ENCODE measurements at places on chromosomes 7 and 10.

- no peak for DNase-seq
Observed at GRCh38 chr10:120132811-120133210, 240.3 kb downstream of the SEC23IP start.

DNA sequence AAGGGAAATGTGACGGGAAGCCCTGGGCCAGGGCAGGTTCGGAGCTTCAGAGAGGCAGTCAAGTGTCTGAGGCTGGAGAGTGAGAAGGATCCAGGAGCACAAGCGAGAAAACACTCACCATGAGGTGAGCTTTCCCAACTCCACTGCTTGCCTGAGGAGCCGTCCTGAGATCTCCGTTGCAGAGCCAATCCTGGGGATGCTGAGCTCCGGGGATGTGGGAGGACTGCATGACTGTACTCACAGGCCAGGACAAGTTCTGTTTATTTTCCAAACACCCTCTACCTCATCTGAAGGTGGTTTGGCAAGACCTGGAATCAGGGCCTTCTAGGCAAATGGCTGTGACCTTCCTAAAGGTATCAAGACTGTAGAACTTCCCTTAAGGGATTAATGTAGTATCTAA is 38.7 kb downstream of the GLI3 start:
- DNase-seq, result no peak

- DNase-seq, result no peak
Observed at GRCh38 chr7:116290740-116291139, 80.4 kb downstream of the TES start.

GRCh38 chr7:15848362-15848761 is 161.9 kb upstream of the MEOX2 start:
- no peak for DNase-seq

- DNase-seq, result no peak
Observed at GRCh38 chr10:6751363-6751762, 171.3 kb upstream of the PRKCQ start.

GRCh38 chr7:24907311-24907886 is 72.6 kb downstream of the OSBPL3 start:
- DNase-seq, result no peak

DNA sequence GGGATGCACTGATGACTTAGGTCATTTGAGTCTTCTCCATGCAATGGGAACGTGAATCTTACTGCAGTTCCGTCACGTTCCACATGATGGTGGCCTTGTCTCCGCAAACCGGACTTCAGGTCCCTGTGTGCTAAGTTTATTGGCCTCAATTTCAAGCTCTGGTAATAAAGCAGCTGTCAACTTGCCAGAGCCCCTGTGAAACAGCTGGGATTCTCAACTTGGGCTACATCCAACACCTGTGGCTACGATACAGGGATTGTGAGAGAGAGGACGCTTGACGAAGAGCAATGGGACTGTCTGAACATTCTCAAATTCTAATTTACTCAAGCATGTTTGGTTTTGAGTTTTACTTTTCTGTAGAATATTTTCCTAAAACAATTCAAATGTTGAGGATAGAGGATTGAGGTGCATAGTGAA is 174.2 kb downstream of the PTN start:
- DNase-seq, result peak; percentile 14

- DNase-seq, result no peak
Observed at GRCh38 chr7:28067171-28067570, 113.4 kb downstream of the JAZF1 start.

DNA sequence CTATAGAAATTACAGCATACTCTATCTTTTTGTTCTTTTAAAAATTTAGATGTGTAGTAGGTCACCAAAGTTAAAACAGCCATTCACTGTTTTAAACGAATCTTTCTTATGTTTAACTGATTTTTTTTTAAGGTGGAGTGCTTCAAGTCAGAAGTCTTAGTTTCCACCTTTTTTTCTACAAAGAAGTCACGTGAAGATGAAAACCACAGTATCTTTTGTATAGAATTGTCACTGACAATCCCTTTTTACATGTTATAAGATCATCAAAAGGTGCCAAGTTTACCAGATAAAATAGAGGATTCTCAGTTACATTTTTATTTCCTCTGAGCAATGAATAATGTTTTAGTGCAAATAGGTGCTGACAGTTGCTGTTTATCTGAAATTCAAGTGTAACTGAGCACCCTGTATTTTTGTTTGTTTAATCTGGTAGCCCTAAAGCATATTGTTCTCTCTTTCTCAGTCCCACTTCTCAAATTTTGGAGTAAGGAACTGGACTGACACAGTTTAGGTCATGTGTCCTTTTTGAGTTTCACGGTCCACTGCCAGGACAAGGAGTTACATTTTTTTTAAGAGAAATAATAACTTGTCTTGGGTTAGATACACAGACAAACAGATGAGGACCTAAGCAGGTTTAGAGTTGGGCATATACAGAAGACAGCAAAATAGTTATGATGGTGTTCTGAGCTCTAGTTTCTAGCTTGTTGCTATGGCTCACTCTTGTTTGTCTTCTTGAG is 233.2 kb upstream of the MBL2 start:
- DNase-seq, result no peak

DNA sequence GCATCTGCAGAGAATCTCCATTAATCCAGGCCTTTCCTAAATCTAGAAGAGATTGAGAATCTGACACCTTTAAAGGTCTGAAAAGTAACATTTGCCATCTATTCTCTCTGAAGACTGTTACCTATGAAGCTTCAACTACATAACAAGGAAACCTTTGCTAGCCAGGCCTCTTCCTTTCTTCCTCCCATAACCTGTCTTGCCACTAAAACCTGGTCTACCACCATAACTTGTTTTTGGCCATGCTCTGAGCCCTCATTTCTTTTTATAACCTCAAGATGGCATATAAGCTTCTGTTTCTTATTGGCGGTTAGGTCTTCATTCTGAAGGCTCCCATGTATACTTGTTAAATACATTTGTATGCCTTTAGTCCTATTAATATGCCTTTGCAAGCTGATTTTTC is 348.4 kb upstream of the MEOX2 start:
- DNase-seq, result no peak

GRCh38 chr7:38311329-38311937 is 38.0 kb upstream of the TARP start:
- no peak for DNase-seq

DNA sequence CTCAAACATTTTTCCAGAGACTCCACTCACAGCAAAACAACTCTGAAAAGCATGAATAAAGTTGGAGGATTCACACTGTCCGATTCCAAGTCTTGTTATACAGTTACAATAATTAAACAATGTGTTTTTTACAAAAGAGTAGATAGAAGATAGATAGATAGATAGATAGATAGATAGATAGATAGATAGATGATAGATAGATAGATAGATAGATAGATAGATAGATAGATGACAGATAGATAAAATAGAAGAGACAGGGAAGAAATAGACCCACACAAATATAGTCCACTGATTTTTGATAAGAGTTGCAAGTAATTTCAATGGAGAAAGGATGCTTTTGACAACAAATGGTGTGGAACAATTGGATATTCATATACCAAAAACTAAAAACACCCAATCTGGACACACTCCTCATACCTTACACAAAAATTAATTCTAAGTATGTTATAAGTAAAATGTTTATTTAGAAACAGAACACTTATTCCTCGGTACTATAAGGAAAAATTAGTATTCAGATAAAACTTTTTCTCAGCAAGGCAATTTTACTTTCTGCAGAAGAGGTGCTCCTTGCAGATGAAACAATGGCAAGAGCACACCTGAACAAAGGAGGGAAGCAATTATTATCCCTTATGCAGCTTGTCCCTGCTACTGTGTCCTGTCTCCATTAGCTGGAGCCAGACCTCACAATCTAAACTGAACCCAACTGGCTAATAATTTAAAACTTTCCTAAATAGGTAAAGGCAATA is 5.7 kb upstream of the TAS2R39 start:
- DNase-seq, result no peak

DNA sequence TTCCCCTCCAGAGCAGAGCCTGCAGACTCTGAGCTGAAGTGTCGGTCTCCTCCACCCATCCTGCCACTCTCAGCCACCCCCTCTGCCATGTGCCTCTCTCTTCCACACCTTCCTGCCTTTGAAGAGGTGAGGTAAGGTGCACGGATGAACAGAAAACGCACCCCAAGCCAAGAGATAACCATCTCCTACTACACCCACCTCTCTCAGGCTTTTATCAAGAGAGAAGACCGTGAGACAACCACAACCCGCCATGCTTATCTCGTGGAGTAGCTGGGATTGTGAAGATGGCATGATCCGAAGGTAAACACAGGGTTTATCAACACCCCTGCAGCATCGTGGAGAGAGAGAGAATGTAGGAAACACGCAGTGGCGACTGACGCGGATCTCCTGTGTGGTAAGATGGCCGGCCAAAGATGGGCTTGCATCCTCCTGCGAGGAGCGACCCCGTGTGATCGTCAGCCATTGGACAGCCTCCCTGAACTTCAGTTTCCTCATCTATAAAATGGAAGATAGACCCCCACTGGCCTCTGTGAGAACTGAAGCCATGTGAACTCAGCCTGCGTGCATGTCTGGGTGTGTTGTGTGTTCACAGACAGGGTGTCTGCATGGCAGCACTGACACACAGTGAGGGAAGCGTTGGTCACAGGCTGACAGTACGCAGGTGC is 219.0 kb downstream of the DIP2C start:
- DNase-seq, result no peak

- no peak for DNase-seq
Observed at GRCh38 chr7:158541346-158542010, 46.1 kb downstream of the PTPRN2 start.

GRCh38 chr7:17732083-17732482 is 208.2 kb downstream of the SNX13 start:
- DNase-seq, result no peak

GRCh38 chr10:90417029-90417428 is 440.8 kb downstream of the HTR7 start:
- DNase-seq, result no peak

- DNase-seq, result no peak
Observed at GRCh38 chr10:125859128-125859817, 21.8 kb downstream of the DHX32 start.

DNA sequence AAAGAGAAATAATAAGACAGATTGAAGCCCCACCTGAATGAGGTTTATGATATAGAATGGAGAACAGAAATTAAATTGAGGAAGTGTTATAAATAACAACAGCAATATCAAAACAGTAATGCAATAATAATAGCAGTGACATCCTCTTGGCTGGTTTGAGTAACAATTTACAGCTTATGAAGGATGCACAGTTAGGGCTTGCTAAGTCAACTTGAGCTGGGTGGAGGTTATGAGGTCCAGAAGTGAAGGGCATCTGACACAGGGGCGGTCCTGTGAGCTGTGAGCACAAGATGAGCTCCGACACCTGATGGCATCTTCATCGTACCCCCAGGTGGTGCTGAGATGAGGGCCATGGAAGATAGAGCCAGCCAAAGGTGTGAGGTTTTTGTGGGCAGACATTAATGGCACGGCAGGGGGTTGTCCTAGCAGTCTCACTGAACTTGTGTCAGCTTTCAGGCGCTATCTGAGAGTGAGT is 30.5 kb downstream of the ARHGAP22 start:
- DNase-seq, result no peak

GRCh38 chr7:81299711-81300110 is 380.9 kb upstream of the SEMA3C start:
- DNase-seq, result no peak

DNA sequence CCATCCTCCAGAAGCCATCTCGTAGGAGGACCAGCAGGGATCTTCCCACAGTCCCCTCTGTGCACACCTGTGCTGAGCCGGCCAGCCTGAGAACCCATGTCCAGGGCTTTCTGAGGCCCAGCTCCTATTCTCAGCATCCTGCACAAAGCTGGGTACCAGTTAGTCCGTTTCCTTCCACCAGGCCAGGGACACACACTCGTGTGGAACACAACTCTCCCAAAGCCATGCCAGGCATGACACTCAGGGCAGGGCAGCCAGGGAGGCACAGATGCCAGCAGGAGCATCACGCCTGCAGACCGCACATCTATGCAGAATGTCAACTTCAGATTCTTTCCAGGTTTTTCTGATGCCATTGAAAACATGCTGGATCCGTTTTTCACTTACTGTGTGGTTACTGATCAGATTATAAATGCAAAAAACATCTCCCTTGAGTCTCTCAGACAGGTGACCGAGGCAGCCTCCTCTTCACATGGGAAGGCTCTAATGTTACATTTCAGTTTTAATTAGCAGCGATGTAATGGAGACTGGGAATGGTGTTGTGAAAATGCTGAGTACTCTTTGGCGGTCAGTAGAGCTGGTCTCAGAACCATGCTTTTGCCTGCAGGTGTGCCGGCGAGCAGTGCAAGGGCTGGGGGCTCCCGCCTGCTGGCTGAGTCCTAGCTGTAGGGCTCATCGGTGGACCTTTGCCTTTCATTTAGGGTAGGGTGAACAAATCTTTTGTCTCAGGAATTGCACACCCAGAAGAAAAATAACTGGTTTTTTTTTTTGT is 3.3 kb upstream of the SUN1 start:
- DNase-seq, result no peak

DNA sequence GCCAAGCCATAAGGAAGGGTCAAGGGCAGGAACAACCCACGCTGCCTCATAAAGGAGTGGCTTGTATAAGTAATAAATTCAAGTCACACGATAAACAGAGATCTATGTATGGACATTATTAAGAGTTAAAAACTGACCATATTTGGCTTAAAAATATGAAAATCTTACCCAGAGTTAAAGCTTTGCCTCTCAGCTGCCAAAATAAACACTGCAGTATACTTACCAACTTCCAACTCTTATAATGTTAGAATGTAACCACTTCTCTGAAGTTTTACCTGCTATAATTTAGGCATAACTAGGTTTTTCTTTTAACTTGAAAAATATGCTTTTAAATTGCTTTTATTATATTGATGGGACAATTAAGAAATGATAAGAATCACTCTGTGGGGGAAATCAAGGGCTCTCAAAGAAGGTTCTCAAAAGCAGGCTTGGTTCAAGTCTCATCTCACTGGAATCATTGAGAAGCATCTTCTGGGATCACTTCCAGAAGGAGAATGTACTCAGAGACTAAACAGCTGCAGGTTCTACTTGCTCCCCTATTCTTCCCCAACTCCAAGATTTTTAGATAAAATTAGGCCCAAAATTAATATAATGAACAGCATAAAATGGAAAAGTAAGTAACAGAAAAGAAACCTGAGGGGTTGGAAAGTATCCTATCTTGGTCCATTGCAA is 16.1 kb upstream of the CAV2 start:
- no peak for DNase-seq

DNA sequence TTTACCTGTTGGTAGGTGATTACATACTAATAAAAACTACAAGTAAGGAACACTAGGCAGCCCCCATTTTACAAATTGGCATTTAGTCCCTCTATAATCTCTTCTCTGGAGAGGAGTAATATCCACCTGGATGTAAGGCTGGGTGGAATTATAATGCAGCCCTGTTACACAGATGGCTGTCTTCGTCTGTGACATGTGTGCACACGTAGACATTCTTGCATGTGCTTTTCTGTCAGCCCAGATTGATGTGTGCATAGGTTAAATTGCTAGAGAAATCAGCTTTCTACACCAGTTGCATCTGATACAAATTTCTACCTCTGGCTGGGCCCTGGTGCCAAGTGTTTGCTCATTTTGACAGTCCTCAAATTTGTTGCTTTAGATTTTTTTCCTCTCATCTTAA is 715.9 kb downstream of the AUTS2 start:
- no peak for DNase-seq

GRCh38 chr10:126459878-126460481 is 71.7 kb upstream of the ADAM12 start:
- no peak for DNase-seq

Data from substantia nigra (tissue), 51 donors.